ENCODE measurements at places on chromosomes 12 and 14.

DNA sequence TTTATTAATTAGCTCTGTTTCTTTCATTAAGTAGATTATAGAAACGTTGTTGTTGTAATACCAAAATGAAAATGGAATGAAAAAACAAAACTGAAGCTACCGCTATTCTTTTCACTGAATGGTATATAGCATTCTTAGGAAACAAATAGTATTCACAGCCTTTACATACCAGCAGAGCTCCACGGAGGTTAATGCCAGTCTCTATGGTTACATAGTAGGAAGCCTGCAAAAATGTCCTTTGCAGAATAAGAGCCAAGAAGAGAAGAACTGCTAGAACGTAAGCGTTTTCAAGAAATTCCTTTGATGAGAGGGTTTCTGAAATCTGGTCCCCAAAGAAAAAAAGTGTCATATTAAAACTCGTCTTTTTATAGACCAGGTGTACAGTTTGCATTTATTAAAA lies 30.6 kb downstream of the ABCC9 start:
- no peak for DNase-seq

DNA sequence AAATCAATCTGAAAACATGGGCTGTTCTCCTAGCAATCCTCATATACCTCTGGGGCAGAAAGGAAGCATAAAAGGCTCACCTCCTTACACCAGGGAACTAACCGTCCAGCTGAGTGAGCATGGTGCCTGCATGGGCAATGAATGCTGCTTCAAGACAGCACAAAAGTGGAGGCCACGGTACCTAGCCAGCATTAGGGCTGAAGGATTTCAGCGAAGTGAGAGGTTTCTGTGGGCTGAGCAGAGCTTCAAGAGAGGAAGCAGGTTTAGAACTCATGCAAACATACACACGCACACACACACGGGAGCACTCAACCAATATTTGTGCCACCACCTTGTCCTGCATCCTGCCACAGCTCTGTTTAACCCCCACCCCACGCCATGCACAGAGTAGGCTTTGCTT lies 838.5 kb upstream of the TMEM132C start:
- no peak for DNase-seq

DNA sequence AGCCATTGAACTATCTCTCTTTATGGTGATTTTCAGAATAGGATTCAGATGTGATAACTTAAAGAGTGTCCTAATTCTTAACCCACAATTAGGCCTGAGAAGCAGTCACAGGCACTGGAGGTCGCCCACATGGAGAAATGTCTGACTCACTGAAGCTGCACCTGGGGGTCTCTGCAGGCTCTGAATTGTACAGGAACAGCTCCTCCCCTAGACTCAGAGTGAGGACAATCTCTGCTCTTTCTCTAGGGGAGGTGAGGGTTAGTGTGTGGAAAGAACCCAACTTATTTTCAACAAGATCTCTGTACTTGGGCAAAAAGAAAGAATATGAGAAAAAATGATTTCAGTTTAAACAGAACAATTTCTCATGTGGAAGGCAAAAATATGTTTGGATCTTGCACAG lies 1124.6 kb downstream of the TMEM121 start:
- no peak for DNase-seq

DNA sequence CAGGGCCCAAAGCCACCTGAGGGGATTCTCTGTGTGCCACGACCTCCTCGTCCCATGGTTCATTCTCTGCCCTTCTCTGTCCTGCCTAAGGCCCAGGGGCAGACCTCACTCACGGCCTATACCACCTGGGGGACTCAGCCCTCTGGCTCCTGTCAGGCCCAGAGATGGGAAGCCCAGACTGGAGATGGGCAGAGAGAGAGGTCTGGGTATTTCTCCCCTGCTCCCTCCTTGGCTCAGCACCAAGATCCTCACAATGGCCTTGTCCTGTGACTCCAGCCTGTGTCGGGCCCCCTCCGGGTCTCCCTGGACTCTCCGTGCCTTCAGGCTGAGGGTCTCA lies 46.9 kb upstream of the BCL11B start:
- DNase-seq = no peak

- no peak for DNase-seq
These were observed 28.8 kb upstream of the CEP83 start for GRCh38 chr12:94488463-94488862.

GRCh38 chr12:67646775-67647174 lies 1.8 kb upstream of the DYRK2 start:
- no peak for DNase-seq

- no peak for DNase-seq
These were observed 222.6 kb downstream of the ACSS3 start for GRCh38 chr12:81300454-81300853.

GRCh38 chr12:5124401-5124800 lies 80.7 kb downstream of the KCNA5 start:
- no peak for DNase-seq
